Adrenal gland (tissue), 19 donors: ENCODE measurements at places on chromosomes 5 and 9.

DNA sequence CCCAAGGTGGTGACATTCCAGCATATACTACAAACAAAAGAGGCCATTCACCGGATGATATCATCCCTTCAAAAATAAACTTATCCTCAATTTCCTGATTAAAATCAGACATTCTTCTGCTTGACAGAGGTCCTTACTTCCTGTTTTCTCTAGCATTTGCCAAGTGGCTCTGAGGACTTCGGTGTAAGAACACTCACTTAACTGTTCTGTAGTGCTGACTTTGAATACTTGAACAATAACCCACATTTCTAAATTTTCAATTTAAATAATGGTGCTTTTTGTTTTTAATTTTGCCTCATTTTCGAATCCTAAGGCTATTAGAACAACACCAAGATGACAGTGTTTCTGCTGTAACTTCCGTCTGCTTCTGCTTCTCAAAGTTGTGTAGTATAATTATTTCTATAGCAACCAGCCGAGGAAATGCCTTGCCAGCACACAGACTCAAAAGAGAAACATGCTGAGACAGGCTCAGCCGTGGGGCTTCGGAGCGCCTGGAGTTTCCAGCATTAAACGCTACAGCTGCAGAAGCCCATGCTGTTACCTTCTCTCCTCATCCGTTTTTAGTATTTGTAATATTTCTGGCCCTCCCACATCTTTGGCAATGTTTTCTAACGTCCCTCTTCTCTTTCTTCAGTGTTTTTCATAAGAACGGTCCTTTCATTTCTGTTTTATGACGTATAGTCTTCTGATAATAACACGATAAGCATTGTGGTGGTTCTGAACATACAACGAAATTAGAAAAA is 19.5 kb upstream of the ANXA1 start:
- no peaks in the 10 kb centered on the region for H3K36me3 ChIP-seq
- peak overlapping the region; percentile 30 for H3K4me3 ChIP-seq
- peak overlapping the region; percentile 85 for H3K27ac ChIP-seq
- DNase-seq, result peak; percentile 58
- H3K27me3 ChIP-seq, result no peaks in the 10 kb centered on the region

GRCh38 chr5:168244838-168245559 is 46.4 kb upstream of the WWC1 start:
- no peak overlapping the region for H3K27ac ChIP-seq
- H3K4me3 ChIP-seq, result no peak overlapping the region
- H3K27me3 ChIP-seq, result no peaks in the 10 kb centered on the region
- no peak for DNase-seq
- no peaks in the 10 kb centered on the region for H3K36me3 ChIP-seq

DNA sequence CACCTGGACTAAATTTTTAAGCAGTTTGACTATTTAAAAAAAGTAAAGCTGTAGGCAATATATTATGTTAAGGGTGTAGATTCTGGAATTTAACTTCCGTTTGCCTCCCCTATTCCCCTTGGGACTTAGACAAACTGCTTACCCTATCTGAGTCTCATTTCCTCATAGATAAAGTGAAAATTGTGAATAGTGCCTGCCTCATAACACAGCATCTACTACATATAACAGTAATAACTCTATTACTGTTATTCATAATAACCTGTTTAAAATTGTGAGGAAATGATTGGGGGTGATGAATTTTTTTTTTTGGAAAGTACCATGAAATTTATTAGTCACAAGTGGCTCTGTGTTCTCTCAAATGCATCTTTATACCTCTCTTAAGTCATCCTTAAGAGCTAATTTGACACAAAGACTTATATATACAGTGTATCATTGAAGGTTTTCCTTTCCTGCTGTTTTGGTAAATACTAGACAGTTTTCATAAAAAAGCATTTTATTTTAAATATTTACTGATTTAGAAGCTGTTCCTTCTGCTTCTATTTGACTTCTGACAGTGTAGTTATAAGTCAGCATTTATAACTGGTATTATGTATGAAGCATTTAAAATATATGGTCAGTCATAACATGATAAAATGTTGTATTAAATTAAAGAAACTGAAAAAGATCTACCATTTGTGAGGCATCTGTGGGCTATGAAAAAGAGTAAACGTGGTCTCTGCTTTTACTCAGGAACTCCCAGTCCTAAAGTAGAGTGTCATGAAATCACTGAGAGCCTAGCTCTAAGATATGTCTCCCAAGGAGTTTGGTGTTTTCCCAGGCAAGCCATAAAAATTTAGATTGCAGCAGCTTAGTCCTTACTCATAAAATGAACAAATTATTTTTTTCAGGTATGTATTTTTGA is 46.4 kb downstream of the MCCC2 start:
- no peaks in the 10 kb centered on the region for H3K36me3 ChIP-seq
- no peak overlapping the region for H3K4me3 ChIP-seq
- H3K27ac ChIP-seq, result no peak overlapping the region
- H3K4me1 ChIP-seq, result peaks cover 6% of the 10 kb centered on the region
- DNase-seq, result no peak
- no peaks in the 10 kb centered on the region for H3K27me3 ChIP-seq

DNA sequence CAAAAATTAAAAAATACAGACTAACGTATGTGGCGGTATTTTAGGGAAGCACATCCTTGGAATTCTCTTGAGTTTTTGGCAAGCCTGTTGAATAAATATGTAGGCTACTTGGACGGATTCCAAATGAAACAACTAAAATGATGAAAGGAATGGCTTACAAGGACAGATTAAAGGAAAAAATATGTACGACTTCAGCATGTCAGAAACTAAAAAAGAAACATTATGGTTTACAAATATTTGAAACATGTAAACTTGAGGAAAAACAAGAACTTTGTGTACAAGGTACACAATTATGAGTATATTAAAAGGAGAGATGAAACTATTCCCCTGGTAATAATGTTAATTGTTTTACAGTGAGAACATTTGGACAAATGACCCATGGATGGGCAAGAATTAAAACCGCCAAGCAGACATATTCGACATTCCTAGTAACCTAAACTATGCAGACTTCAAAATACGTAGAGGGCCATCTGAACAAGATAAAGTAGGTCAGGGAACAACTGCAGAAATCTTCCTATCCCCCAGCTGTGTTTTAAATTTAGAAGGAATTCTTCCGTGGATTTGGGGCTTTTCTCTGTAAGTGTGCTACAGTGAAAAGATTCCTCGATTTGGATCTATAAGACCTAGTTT is 12.5 kb downstream of the EDIL3 start:
- H3K4me1 ChIP-seq, result no peaks in the 10 kb centered on the region
- no peaks in the 10 kb centered on the region for H3K27me3 ChIP-seq
- H3K36me3 ChIP-seq, result no peaks in the 10 kb centered on the region

GRCh38 chr5:179269781-179270543 is 75.3 kb downstream of the ADAMTS2 start:
- H3K4me3 ChIP-seq, result no peak overlapping the region
- H3K36me3 ChIP-seq, result no peaks in the 10 kb centered on the region
- no peak for DNase-seq
- peaks cover 18% of the 10 kb centered on the region for H3K4me1 ChIP-seq

- DNase-seq, result no peak
- H3K4me1 ChIP-seq, result no peaks in the 10 kb centered on the region
Observed at GRCh38 chr5:81355291-81356251, 38.4 kb downstream of the ACOT12 start.

DNA sequence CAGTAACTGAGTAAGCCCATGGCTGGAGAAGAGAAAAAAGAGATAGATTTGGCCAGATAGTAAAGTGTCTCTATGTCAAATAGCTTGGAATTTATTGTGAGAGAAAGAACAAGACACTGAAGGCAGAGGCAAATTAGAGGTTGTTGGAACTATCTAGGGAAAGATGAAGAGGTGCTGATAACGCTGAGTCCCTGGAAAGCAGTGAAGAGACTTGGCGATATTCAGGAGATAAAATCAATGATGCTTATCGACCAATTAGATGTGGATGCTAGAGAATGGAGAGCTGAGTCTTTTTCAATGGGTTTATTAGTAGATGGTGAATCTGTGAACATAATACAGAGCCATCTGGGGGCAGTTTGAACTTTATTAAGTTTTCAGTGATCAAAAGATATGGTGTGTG is 48.6 kb upstream of the GABRA1 start:
- DNase-seq, result no peak
- no peaks in the 10 kb centered on the region for H3K36me3 ChIP-seq
- no peak overlapping the region for H3K27ac ChIP-seq
- H3K27me3 ChIP-seq, result no peaks in the 10 kb centered on the region
- no peaks in the 10 kb centered on the region for H3K4me1 ChIP-seq

DNA sequence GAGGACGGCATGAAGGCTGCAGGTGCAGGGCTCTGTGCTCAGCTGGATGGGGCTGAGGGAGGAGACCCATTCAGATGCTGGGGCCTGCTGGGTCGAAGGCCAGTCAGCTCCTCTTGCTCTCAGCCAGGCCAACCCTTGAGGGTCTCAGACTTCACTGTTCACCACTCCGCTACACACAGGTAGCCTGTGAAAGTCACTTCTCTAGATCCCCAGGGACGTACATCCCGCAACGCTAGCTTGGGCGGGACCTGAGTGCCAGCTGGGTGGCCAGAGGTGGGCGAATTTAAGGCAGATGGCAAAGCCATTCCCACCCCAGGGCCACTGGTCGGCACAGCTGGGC is 42.2 kb upstream of the FCN1 start:
- H3K27me3 ChIP-seq, result no peaks in the 10 kb centered on the region
- no peak overlapping the region for H3K27ac ChIP-seq
- no peak overlapping the region for H3K4me3 ChIP-seq
- no peak for DNase-seq
- H3K36me3 ChIP-seq, result no peaks in the 10 kb centered on the region

DNA sequence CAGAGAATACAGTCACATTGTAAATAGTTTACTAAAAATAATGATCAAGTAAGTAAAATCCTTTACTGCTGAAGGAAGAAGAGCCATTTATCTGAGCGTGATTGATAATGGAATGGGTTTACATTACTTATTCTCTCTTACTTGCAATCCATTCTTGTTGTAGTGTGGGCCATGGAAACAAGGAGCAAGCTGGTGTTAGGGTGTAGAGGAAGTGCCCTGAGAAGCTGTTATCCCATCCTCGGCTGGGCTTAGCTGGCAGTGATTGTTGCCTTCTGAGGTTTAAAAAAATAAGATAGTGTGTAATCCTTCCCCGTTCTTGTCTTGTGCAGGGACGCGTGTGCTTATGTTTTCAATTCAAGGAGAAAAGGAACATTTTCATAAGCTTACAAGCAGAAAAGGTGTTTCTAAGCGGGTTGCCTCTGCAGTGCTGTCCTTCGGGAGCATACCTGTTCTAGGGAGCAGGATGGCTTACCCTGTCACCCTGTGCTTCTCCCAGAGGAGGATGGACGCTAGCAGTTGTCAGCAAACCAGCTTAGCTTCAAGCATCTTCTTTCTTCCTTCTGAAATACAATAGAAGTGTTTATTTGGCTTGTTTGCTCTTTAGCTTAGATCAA is 188.3 kb downstream of the ARHGEF28 start:
- no peaks in the 10 kb centered on the region for H3K36me3 ChIP-seq
- DNase-seq, result no peak
- H3K4me3 ChIP-seq, result no peak overlapping the region
- H3K27ac ChIP-seq, result no peak overlapping the region

DNA sequence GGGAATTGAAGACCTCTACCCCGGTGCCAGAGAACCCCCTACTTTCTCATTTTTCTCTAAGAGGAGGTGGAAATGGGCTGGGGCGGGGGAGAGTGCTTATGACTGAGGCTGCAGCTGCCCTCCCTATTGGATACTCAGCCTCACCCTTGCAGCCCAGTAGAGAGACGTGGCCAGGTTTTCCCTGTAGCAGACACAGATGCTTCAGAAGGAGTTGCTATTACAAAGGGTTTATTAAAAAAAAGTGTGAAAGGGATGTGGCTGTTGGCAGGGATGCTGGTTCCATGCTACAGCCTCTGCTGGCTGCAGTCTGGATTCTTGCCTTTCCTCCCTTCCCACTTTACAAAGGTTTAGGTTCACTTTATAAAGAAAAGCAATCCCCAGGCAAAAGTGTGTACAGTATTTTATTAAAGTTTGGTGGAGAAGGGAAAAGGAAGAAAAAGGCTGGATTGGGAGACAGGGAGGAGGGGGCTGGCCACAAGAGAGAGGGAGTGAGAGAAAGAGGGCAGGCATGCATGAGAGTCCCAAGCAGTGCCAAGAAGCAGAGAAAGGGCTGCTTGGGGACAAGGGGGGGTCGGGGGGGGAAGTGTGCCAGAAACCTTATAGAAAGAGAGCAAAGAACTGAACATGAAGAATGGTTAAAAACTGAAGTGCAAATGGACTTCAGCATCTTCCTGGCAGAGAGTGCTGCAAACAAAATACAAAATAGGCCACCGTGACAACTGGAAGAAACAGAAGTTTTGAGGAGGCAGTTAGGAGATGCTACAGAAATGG is 29.5 kb upstream of the NFIB start:
- no peaks in the 10 kb centered on the region for H3K4me1 ChIP-seq
- no peaks in the 10 kb centered on the region for H3K36me3 ChIP-seq
- H3K27ac ChIP-seq, result no peak overlapping the region
- no peak overlapping the region for H3K4me3 ChIP-seq
- H3K27me3 ChIP-seq, result peaks cover 46% of the 10 kb centered on the region
- DNase-seq, result no peak

DNA sequence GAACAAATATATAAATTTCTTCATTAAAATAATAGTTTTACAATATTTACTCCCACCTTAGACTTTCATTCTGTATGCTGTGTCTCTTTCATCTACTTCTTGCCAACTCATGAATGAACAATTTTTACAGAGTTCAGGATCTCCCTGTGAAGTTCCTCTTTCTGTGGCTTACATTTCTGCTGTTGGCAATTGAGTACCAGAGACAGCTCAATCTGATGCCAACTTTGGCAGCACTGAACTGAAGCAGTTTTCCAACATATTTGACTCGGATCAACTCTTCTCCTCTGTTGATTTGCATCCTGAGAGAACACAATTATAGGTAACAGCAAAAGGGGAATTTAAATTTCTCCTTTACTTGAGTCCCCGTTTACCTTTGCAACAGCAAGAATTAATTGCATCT is 1262.2 kb downstream of the EFNA5 start:
- H3K27ac ChIP-seq, result no peak overlapping the region
- no peaks in the 10 kb centered on the region for H3K36me3 ChIP-seq
- H3K27me3 ChIP-seq, result no peaks in the 10 kb centered on the region
- no peaks in the 10 kb centered on the region for H3K4me1 ChIP-seq
- H3K4me3 ChIP-seq, result no peak overlapping the region
- DNase-seq, result no peak

- no peaks in the 10 kb centered on the region for H3K36me3 ChIP-seq
- H3K4me1 ChIP-seq, result no peaks in the 10 kb centered on the region
- H3K27ac ChIP-seq, result no peak overlapping the region
- no peak for DNase-seq
- H3K27me3 ChIP-seq, result no peaks in the 10 kb centered on the region
- no peak overlapping the region for H3K4me3 ChIP-seq
Observed at GRCh38 chr9:107874137-107874536, 384.6 kb upstream of the KLF4 start.
